PC-9 (cell line): ENCODE measurements at places on chromosomes 16 and 17. TPM values are rescaled to one million over a fixed set of nuclear protein-coding genes. Genes with fewer than 3 reads are reported as not detected.

Gene CD300LB
- total RNA-seq = not detected in 2 replicates

- no peak for DNase-seq
Measured at GRCh38 chr16:88282564-88283395, 100.0 kb upstream of the ZNF469 start.

DNA sequence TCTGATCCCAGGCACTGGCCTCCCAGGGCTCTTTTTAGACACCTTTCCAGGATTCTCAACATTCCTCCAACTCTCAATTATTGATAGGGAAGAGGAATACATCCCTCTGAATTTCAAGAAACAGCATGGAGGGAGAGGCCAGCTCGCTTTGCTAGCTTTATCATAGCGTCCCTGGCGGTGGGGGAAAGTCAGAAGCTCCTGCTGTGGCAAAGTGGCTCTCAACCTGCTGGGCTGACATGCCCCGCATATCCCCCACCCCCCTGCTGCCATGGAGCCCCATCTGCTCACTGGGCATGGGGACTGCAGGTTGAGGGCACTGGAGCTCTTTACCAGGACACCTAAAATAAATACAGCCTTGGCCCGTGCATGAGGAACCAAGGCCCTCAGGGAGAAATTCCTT is 140.3 kb downstream of the SLC39A11 start:
- no peak for DNase-seq

DNA sequence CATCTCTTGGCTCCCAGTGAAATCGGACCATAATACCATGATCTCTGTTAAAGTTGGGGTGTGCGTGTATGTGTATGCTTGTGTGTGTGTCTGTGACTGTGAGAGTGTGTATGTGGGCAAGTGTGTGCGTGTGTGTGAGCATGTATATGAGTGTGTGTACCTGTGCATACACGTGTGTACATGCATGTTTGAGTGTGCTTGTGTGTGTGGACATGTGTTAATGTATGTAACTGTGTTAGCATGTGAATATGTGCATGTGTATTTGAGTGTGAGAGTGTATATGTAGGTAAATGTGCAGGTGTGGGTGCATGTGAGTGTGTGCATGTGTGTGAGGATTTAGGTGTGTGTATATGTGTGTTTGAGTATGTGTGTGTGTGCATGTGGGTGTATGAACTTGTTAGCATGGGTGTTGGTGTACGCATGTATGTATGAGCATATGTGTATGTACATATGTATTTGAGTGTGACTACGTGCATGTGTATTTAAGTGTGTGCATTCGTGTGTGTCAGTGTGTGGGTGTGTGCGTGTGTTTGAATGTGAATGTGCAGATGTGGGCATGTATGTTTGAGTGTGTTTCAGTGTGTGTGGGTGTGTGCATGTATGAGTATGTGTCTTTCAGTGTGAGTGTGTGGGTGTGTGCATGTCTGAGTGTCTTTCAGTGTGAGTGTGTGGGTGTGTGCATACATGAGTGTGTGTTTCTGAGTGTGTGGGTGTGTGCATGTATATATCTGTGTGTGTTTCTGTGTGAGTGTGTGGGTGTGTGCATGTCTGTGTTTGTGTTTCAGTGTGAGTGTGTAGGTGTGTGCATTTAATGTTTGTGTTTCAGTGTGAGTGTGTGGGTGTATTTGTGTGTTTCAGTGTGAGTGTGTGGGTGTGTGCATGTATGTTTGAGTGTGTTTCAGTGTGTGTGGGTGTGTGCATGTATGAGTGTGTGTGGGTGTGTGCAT is 183.2 kb downstream of the SOX9 start:
- no peak for DNase-seq

- DNase-seq = no peak
Measured at GRCh38 chr17:77498091-77498741, 357.4 kb downstream of the SEC14L1 start.
